Foreskin melanocyte (primary cell): ENCODE measurements at places on chromosomes 6 and 20.
A peak's percentile ranks its signal among the peaks of the same experiment; 100 is the strongest.

- DNase-seq, result no peak
Observed at GRCh38 chr6:144019929-144020328, 11.9 kb upstream of the PLAGL1 start.

DNA sequence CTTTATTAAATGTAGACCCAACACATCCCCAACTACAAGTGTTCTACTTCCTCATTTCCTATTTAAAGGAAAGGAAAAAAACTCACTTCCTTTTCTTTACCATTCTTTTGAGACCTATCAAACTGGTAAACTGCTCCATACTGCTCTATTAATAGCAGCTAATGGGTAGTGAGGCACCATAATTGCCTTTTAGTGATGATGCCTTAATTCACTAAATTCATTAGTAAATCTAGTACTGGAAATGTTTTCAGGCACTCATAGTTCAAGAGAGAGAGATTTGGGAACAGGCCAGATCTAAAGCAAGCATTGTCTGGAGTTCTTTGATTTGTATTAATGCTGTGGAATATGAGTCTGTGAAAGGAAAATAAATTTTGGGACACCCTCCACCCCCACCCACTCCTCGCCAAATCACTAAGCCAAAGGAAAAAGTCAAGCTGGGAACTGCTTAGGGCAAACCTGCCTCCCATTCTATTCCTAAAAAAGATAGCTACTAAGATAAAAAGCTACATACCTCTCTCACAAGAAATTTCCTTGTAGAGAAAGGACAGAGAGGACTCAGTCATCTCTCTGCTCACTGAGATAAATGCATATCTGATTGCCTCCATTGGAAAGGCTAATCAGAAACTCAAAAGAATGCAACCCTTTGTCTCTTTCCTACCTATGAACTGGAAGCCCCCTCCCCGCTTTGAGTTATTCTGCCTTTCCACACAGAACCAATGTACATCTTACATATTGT is 13.6 kb upstream of the IBTK start:
- no peak for DNase-seq

- no peak for DNase-seq
Observed at GRCh38 chr6:170088582-170088955, 202.3 kb downstream of the DLL1 start.

DNA sequence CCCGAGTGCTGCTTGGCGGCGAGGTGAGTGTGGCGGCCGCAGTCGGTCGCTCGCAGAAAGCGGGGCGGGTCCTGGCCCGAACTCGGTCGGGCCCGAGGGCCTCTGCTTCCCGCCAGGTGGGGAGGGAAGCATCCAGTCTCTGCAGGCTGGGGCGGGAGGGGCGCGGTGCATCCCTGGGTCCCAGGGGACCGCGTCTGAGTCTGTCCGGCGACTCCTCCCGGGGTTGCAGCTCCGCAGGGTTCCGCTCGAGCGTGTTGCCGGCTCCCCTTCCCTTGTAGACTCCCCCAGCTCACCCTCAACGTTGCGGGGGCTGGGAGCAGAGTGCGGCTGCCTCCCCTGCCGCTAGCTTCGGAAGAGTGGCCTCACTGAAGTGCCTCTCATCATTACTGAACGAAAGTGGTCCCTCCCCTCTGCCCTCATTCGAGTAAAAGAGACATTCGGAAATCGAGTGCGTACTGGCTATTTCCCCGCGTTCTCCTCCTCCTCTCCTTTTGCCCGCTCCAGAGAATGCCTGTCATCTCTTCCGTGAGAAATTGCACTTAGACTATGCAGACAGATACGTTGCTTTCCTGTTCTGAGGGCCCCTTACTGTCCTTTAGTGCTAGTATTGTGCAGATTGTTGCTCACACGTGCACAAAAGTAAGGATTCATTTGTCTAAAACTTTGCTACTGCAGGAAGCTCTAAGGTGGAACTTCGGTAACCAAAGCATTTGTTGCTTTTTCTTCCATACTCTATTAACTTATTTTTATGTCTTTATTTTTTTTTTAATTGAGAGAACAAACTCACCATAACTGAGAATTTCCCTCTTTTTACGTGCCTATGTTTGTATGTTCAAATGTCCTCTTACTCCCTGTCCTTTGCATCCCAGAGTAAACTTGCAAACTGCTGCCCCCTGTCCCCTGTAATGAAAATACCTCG is 751 bp downstream of the MAP3K4 start:
- DNase-seq, result peak; percentile 46

GRCh38 chr6:44554861-44555260 is 167.4 kb downstream of the CDC5L start:
- no peak for DNase-seq

- no peak for DNase-seq
Observed at GRCh38 chr6:29521006-29521680, 33.4 kb upstream of the MAS1L start.

- DNase-seq, result no peak
Observed at GRCh38 chr6:130787726-130788500, 39.3 kb upstream of the SMLR1 start.

GRCh38 chr6:25899123-25899522 is 25.1 kb upstream of the SLC17A3 start:
- no peak for DNase-seq
